ENCODE measurements at places on chromosomes 6 and 20.

- DNase-seq = peak; percentile 20
Measured at GRCh38 chr6:12578097-12578496, 138.5 kb upstream of the PHACTR1 start.

GRCh38 chr20:48738399-48739304 is 89.1 kb downstream of the PREX1 start:
- no peak for DNase-seq

DNA sequence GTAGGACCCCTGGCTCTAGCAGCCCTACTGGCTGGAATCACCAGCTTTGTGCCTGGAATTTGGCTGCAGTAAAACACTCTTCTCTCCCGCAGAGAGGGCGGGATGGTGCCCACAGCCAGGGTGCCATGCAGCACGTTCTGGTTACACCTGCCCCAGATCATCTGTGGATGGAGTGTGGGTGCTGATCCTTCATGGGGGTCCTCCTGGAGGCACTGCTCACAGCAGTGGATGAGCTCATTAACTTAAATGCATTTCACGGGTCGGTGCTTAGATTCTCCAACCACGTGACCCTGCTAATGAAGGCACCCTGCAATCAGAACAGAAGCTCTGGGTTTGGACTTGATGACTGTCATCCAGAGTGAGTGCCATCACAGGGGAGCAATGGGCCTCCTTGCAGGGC is 138.6 kb upstream of the AFDN start:
- no peak for DNase-seq

GRCh38 chr20:20224806-20225205 is 143.1 kb upstream of the INSM1 start:
- DNase-seq = no peak

- peak; percentile 40 for DNase-seq
Measured at GRCh38 chr20:37411408-37412219, 65.7 kb downstream of the SRC start.

GRCh38 chr6:90294989-90295853 is 1.4 kb downstream of the BACH2 start:
- DNase-seq = peak; percentile 3

Measured in EH (cell line).